ENCODE measurements at places on chromosomes 3 and 15.

GRCh38 chr15:41989573-41990242 is 17.4 kb upstream of the EHD4 start:
- H3K4me3 ChIP-seq, result no peak overlapping the region
- no peaks in the 10 kb centered on the region for H3K27me3 ChIP-seq
- peak; percentile 52 for DNase-seq
- H3K27ac ChIP-seq, result no peak overlapping the region
- H3K4me1 ChIP-seq, result no peaks in the 10 kb centered on the region

GRCh38 chr15:80923668-80924067 is 66.0 kb downstream of the MESD start:
- H3K36me3 ChIP-seq, result no peaks in the 10 kb centered on the region
- H3K27ac ChIP-seq, result no peak overlapping the region
- no peaks in the 10 kb centered on the region for H3K27me3 ChIP-seq
- no peak for DNase-seq
- no peak overlapping the region for H3K4me3 ChIP-seq
- peaks cover 6% of the 10 kb centered on the region for H3K4me1 ChIP-seq

- DNase-seq, result no peak
- no peak overlapping the region for H3K27ac ChIP-seq
- no peak overlapping the region for H3K4me3 ChIP-seq
- H3K36me3 ChIP-seq, result no peaks in the 10 kb centered on the region
- H3K4me1 ChIP-seq, result no peaks in the 10 kb centered on the region
Observed at GRCh38 chr3:56269755-56270535, 198.3 kb downstream of the ERC2 start.

DNA sequence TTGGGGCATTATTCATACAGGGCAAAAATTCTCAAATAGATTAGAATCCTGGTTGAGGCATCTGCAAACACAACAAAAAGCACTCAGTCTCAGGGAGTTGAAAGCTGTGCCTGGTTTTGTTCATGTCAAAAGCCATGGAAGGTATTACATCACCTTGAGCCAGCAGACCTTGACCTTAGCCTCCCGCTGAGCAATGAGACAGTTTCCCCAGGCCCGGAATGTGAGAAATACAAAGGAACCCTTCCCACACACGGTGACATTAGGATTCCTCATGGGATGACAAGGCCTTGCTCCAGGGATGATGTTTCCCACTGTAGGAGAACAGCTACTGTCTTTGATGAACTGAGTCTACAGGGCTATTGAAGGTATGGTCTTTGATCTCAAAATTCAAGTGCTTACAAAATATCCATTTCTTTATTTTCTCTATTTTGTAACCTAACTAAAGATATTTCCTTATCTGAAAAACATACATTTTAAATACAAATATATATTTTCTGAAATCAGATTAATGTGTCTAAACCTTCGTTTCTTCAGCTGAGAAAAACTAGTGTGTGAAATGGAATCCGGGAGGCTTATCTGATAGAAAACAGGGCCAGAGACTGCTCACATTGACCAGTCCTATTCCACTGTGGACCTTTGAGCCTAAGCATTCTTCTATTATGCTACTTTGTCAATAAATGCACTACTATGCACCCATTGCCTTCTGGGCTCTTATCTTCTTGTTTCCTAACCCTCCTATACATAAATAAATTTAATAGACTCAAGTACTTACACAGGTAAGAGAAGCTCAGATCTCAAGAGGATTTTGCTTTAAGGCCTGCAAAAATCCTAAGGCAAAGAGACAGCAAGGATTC is 298.2 kb downstream of the KBTBD8 start:
- DNase-seq, result no peak
- no peaks in the 10 kb centered on the region for H3K27me3 ChIP-seq
- no peak overlapping the region for H3K27ac ChIP-seq
- no peak overlapping the region for H3K4me3 ChIP-seq
- no peaks in the 10 kb centered on the region for H3K4me1 ChIP-seq

DNA sequence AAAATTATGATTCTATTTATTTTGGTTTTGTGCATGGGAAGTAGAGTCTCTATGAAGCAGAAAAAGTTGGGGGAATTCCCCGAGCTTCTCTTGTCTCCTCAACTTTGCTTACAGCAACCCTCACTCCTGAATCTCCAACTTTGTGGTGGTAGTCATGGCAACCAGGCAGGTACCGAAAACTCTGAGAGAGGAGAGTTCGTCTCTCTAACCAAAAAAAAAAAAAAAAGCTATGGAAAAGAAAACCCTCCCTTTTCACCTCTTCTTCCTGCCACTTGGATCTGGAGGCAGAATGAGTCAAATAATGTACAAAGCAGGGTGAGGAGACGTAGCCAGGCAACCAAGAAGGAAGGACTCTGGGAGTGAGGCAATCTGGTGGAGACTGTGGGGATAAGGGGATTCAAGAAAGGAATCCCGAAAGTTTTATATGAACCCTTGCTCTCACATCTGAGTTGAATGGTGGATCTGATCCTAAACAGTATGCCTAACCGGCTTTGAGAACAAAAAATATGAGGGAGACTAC is 108.1 kb downstream of the PLOD2 start:
- no peak for DNase-seq
- H3K27ac ChIP-seq, result no peak overlapping the region
- H3K4me3 ChIP-seq, result no peak overlapping the region
- H3K36me3 ChIP-seq, result no peaks in the 10 kb centered on the region
- H3K4me1 ChIP-seq, result no peaks in the 10 kb centered on the region
- no peaks in the 10 kb centered on the region for H3K27me3 ChIP-seq

GRCh38 chr15:94145046-94145445 is 86.3 kb upstream of the MCTP2 start:
- H3K27ac ChIP-seq, result no peak overlapping the region
- no peak overlapping the region for H3K4me3 ChIP-seq
- no peaks in the 10 kb centered on the region for H3K27me3 ChIP-seq
- no peak for DNase-seq
- H3K4me1 ChIP-seq, result no peaks in the 10 kb centered on the region

DNA sequence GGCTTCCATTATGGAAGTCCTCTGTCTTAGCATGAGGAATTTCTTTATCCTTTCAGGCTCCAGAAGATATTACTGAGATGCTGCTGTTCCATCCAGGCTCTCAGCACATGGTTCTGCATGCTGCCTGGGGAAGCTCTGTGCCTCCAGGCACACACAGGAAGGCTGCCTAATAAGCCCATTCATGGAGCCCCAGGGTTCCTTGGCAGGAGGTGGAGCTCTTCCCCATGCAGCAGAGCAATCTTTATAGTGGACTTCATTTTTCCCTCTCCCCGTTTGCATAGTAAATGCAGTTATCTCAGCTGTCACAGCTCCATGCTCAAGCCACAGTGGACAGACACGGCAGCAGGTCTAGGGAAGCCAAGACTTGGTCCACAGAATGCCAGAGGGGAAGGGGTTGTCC is 57.6 kb downstream of the BOC start:
- H3K27ac ChIP-seq, result no peak overlapping the region
- no peak overlapping the region for H3K4me3 ChIP-seq

- H3K36me3 ChIP-seq, result peaks cover 34% of the 10 kb centered on the region
- no peak for DNase-seq
- H3K27ac ChIP-seq, result no peak overlapping the region
- H3K4me1 ChIP-seq, result no peaks in the 10 kb centered on the region
- H3K27me3 ChIP-seq, result no peaks in the 10 kb centered on the region
Observed at GRCh38 chr3:45409369-45409768, 21.0 kb downstream of the LARS2 start.

DNA sequence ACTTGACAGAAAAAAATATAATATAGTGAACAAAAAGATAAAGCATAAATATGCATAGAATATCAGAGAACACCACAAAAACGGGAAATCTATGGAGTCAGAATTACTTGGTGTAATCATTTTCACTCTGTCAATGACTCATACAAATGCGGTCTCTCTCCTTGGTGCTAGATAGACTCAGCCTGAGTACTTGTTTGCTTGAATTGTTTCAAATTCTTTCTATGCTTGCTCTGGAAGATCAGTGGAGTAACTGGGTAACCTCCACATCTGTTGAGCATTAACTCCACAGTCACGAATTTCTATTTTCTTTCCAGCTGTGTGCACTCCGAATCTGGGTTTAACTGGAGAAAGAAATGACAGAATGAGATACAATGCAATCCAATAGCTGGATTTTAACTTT is 760.4 kb downstream of the ZPLD1 start:
- no peaks in the 10 kb centered on the region for H3K27me3 ChIP-seq
- no peaks in the 10 kb centered on the region for H3K4me1 ChIP-seq
- DNase-seq, result no peak
- no peaks in the 10 kb centered on the region for H3K36me3 ChIP-seq
- H3K27ac ChIP-seq, result no peak overlapping the region
- no peak overlapping the region for H3K4me3 ChIP-seq

- peaks cover 4% of the 10 kb centered on the region for H3K4me1 ChIP-seq
- H3K27ac ChIP-seq, result no peak overlapping the region
- no peak for DNase-seq
- H3K27me3 ChIP-seq, result peaks cover 30% of the 10 kb centered on the region
Observed at GRCh38 chr3:138440121-138440521, 5.7 kb downstream of the ESYT3 start.

DNA sequence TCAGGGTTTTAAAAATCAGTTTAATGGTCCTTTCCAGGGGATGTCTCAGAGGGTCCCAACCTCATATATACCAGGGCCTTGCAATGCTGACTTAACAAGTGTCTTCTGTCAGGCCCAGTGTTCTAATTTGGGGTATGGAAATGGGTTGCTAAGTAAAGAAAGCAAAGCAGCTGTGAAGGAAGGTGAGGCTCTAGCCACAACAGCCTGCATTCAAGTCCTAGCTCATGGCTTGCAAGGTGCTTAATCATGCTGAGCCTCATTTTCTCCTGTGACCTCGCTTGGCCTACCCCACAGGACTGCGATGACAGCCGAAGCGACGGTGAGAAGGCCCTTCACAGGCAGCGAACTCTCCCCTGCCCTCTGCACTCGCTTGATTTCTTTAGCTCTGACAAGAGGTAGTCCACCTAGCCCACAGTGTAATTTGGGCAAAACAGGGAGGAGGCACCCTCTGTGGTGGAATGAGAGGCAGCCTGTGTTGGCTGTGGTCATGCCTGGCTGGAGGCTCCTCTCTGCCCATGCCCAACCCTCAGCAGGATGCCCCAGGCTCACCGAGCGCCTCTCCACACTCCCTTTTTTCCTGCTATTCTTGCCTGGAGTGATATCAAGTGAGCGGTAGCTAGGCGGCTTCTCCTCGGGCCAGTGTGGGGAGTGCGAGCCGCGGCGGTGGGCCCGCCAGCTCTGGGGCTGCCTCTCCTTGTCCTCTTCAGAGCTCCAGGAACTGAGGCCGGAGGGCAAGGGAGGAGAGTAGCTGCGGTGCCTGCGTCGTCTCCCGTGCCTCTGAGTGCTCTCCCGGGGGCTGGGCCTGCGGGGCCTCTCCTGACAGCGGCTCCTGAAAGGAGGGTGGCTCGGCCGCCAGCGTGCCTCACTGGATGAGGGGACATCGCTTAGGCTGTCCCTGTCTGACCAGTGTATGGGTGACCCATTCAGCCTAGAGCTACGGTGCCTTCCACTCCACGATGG is 29.2 kb downstream of the ILDR1 start:
- H3K27me3 ChIP-seq, result no peaks in the 10 kb centered on the region
- H3K36me3 ChIP-seq, result no peaks in the 10 kb centered on the region
- H3K4me1 ChIP-seq, result peaks cover 11% of the 10 kb centered on the region
- H3K4me3 ChIP-seq, result no peak overlapping the region
- no peak overlapping the region for H3K27ac ChIP-seq
- DNase-seq, result no peak

- H3K27ac ChIP-seq, result no peak overlapping the region
- no peaks in the 10 kb centered on the region for H3K27me3 ChIP-seq
- H3K4me3 ChIP-seq, result no peak overlapping the region
- DNase-seq, result no peak
- H3K4me1 ChIP-seq, result no peaks in the 10 kb centered on the region
Observed at GRCh38 chr3:9238276-9238675, 11.2 kb downstream of the SRGAP3 start.

DNA sequence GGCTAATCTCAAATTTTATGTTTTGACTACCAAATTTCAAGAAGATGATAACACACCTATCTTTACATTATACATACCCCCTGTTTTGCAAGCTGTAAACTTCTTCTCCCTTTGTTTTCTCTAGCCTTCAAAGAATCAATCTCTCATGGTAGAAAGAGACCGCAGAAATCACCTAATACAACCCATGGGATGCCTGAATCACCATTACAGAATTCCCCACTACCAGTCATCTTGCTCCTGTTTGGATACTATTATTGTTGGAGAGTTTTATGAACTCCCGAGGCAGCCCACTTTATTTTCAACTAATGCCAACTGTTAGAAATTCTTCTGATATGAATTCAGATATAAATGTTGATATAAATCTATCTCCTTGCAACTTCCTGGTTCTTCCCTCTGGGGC is 110.9 kb downstream of the FRMD5 start:
- H3K27me3 ChIP-seq, result no peaks in the 10 kb centered on the region
- no peak overlapping the region for H3K27ac ChIP-seq
- no peaks in the 10 kb centered on the region for H3K36me3 ChIP-seq
- no peak for DNase-seq
- H3K4me1 ChIP-seq, result no peaks in the 10 kb centered on the region

DNA sequence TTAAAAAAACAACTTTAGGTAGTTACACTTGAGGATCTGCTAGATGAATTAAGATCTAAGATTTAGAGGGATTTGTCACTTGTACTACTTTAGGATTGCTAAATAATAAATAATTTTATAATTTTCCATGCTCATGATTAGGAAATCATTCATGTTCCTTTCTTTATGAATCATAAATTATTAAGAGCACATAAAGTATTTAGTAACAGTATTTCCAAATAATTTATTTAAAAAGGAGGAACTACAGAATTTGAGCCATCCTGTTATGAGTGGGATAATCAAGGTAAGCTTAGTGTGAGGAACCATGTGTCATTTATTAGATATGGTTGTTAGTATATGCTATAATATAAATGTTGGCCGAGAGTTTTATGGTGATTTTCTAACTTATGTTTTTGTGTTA is 37.5 kb upstream of the C3orf38 start:
- no peak overlapping the region for H3K27ac ChIP-seq
- no peak for DNase-seq
- no peaks in the 10 kb centered on the region for H3K27me3 ChIP-seq
- no peak overlapping the region for H3K4me3 ChIP-seq

GRCh38 chr15:47139965-47140364 is 577.3 kb upstream of the SEMA6D start:
- no peak overlapping the region for H3K27ac ChIP-seq
- no peak overlapping the region for H3K4me3 ChIP-seq
- no peaks in the 10 kb centered on the region for H3K36me3 ChIP-seq
- H3K27me3 ChIP-seq, result no peaks in the 10 kb centered on the region

DNA sequence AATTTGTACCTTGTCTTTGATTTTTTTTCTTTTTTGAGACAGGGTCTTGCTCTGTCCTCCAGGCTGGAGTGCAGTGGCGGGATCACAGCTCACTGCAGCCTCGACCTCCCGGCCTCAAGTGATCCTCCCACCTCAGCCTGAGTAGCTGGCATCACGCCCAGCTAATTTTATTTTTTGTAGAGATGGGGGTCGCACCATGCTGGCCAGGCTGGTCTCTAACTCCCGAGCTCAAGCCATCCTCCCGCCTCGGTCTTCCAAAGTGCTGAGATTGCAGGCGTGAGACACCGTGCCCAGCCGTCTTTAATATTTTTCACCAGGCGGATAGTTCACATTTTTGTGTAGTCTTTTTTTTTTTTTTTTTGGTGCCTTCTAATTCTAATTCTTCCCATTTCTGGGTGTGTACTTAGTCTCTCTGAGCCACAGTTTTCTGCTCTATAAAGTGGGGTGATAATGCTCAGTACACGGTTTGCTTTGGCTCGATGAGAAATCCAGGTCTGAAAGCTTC is 528 bp upstream of the TATDN2 start:
- H3K27ac ChIP-seq, result no peak overlapping the region
- DNase-seq, result no peak
- peaks cover 32% of the 10 kb centered on the region for H3K4me1 ChIP-seq
- H3K4me3 ChIP-seq, result peak overlapping the region; percentile 70
- no peaks in the 10 kb centered on the region for H3K27me3 ChIP-seq
- peaks cover 14% of the 10 kb centered on the region for H3K36me3 ChIP-seq

All from thymus (tissue), 14 donors.